ENCODE measurements at places on chromosomes 1 and 21.
A peak's percentile ranks its signal among the peaks of the same experiment; 100 is the strongest.

DNA sequence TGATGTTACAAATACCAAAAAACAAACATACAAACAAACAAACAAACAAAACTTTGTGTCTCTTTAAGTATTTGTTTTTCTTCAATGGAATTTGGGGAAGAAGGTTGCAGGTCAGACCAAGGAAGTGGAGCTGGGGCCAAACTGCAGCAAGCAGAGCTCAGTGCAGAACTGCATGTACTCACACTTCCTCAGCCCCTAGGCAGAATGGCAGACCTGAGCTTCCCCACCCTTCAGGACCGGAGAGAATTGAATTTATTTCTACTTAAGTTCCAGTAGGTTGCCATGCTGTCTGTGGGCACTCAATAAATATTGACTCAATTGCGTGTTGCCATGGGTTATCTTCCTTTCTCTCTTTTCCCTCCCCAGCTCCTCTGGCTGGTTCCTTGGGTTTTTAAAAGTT is 173.6 kb downstream of the PTGER3 start:
- DNase-seq: peak; percentile 17

DNA sequence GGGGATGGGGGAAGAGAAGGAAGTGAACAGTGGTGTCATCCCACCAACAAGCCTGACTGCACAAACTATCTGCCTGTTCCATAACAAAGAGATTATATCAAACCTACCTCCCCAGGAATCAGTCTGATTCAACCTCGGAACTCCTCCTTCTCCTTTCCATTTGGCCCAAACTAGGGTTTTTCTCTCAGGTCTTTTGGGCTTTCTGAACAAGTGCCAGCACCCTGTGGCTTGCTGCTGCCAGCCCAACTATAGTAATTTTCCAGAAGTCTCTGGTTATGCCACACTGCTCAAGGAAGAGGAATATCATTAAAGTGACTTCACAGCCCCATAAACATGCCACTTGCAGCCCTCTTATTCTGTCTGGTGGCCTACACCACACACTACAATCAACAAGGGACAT is 70.5 kb downstream of the RGS7 start:
- no peak for DNase-seq

GRCh38 chr1:197811769-197812168 is 36.5 kb upstream of the DENND1B start:
- no peak for DNase-seq

GRCh38 chr1:16155537-16156410 is at the start of gene EPHA2:
TSS of gene EPHA2 (minus strand) at chr1:16156069. CDS start at chr1:16155932, 137 bp downstream.
- DNase-seq: peak; percentile 97

- no peak for DNase-seq
Observed at GRCh38 chr21:15614766-15615165, 115.0 kb upstream of the USP25 start.

GRCh38 chr21:18776936-18777335 is 373.4 kb upstream of the TMPRSS15 start:
- DNase-seq: no peak

GRCh38 chr1:99662539-99663080 is 16.7 kb downstream of the PALMD start:
- peak; percentile 55 for DNase-seq

DNA sequence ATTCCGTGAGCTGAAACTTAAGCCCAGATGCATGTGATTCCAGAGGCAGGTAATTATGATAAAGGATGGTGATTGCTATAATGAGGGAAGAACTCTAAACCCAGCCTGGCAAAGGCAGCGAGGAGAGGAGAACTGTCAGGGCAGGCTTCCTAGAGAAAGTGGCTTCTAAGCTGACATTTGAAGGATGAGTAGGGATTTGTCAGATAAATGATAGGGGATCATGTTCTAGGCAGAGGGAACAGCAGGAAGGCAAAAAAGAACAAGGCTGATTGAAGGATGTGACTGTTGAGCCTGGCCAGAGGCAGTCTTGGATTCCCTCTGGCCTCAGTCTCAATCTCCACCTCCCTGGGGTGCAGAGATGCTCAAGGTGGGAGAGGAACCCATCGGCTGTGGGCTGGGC is 146.4 kb upstream of the POU3F1 start:
- no peak for DNase-seq

GRCh38 chr21:19275065-19275464 is 871.5 kb upstream of the TMPRSS15 start:
- DNase-seq: no peak

DNA sequence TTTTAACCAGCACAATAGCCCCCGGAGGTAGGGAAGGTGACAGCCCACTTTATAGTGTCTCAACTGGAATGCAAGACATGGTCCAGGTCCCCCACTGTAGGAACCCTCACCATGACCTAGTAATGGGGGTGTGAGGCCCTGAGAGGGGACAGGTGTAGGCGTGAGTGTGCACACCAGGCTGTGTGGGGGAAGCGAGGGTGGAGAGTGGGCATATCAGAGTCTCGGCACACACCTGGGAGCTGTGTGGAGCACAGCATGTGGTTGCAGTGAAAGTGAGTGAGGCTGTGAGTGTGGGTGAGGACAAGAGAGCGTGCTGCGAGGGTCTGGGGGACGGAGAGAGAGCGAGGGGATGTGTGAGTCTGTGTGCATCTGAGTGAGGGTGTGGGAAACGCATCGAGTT is 17.1 kb upstream of the RSPO1 start:
- no peak for DNase-seq

DNA sequence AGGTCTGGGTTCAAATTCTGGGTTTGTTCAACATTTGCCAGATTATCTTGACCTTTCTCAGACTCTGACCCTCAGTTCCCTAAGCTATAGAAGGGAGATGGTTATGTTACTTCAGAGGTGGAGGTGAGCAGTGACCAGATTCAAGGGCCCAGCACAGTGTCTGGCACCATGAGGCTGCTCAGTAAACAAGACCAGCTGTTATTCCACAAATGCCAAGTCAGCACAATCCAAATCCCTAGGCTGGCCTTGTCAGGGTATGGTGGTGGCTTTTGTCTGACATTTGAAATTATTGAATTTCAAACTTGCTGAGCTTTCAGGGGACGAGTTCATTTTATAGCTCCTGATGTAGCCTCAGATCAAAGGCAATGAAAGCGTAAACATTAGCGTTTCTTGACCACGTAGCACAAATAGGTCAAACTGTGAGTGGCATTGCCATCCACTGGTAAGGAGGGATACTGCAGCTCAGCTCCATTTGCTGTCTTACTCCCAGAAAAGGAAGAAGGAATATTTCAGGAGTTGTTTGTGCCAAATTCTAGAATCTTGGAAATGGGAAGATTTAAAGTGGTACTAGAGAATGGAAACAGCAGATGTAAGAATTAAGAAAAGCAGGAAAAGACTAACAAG is 94.3 kb upstream of the EDN2 start:
- DNase-seq: peak; percentile 24

- peak; percentile 49 for DNase-seq
Observed at GRCh38 chr1:204872262-204872881, 1.7 kb downstream of the NFASC start.

DNA sequence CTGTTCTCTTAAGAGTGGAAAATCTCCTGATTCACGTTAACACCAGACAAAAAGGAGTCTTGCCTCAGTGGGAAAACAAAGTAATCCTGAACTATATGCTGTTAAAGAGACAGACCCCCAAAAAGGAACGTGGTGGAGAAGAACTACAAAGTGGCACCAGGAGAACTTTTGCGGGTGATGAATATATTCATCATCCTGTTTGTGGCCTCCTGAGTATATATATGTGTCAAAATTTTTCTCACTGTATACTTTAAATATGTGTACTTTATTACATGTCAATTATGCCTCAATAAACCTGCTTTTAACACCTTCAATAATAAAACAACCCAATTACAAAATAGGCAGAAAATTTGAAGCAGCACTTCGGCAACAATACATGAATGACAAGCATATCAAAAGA is 31.1 kb downstream of the ZNF644 start:
- no peak for DNase-seq

GRCh38 chr1:201307231-201307630 is 23.9 kb downstream of the PKP1 start:
- peak; percentile 52 for DNase-seq

GRCh38 chr1:90753556-90753955 is 36.5 kb upstream of the BARHL2 start:
- no peak for DNase-seq

GRCh38 chr1:10033359-10033845 is 644 bp downstream of the UBE4B start:
- peak; percentile 48 for DNase-seq

DNA sequence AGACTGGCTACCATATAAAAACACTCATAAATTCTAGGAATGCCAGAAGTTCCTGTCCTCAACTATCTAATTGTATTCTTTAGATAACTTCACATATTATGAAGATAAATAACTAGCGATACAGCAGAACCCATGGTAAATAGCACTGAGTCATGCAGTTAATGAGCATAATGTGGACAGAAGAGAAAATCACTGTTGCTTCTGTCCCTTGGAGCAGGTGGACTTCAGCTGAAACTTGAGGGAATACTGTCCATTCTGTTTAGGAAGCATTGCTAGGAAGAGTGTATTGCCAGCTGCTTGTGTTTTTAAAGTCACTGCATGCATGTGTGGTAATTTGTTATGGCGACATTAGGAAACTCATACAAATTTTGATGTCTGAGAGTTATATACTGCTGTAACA is 854.4 kb downstream of the LTN1 start:
- DNase-seq: peak; percentile 70

GRCh38 chr1:164937291-164937690 is 378.3 kb downstream of the PBX1 start:
- no peak for DNase-seq

- no peak for DNase-seq
Observed at GRCh38 chr21:44000360-44000759, 11.7 kb upstream of the TRAPPC10 start.

- no peak for DNase-seq
Observed at GRCh38 chr1:2848006-2848670, 46.6 kb upstream of the TTC34 start.

DNA sequence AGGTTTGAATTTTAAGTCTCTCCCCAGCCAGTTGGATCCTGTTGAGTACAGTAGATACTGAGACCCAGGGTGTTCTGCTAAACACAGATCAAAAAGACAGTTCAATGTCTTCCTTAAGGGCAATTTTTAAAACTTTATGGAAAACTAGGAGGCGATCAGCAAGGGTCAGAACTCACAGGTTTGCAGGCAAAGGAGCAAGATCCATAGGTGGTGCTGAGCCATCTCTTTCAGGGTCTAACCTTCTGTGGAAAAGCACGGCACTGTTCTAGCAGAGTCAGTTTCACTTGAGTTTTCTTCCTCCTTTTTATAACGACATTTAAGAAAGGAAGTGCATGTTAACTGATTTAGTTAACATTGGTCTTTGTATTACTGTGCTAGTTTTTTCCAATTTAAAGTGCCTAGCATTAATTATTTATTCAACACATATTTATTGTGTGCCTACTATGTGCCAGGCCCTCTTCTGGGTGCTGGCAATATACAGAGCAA is at the start of gene CD84:
CD84 (minus strand) TSS at position 281 of the 486 bp plus-strand sequence; CDS start at position 222, 59 bp downstream.
- DNase-seq: no peak

GRCh38 chr1:183653876-183654451 is 848 bp upstream of the APOBEC4 start:
- DNase-seq: no peak

- DNase-seq: no peak
Observed at GRCh38 chr1:160423966-160424365, 23.6 kb downstream of the VANGL2 start.

GRCh38 chr1:100265562-100265930 is 470 bp upstream of the RTCA start:
- no peak for DNase-seq

DNA sequence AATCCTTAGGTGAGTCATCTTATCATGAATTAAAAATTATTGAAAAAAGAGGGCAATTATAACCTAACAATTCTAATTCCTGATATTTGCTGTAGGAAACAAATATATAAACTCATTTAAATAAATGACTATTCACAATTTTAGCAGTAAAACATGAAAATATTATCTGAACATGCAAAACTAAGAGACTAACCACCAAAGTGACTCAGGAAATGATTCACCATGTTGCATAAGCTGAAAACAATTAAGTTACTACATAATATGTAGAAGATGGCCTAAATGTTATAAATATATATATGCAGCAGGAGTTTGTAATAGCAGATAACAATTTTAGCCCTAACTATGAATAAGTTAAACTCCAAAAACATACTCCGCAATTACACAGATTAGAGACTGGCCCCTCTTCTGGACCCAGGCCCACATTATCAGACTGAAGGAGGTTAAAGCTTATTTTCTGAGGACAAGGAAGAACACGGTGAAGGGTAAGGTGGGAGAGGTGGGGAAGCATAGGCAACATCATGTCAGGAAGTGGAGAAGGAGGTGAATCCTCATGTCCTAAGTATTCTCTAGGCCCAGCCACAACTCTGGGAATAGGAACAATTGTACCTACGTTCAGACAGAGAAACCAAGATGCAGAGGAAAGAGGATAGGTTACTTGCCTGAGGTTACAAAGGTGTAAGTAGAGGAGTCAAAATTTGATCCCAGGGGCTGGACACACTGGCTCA is 15.6 kb upstream of the AIM2 start:
- DNase-seq: peak; percentile 79

DNA sequence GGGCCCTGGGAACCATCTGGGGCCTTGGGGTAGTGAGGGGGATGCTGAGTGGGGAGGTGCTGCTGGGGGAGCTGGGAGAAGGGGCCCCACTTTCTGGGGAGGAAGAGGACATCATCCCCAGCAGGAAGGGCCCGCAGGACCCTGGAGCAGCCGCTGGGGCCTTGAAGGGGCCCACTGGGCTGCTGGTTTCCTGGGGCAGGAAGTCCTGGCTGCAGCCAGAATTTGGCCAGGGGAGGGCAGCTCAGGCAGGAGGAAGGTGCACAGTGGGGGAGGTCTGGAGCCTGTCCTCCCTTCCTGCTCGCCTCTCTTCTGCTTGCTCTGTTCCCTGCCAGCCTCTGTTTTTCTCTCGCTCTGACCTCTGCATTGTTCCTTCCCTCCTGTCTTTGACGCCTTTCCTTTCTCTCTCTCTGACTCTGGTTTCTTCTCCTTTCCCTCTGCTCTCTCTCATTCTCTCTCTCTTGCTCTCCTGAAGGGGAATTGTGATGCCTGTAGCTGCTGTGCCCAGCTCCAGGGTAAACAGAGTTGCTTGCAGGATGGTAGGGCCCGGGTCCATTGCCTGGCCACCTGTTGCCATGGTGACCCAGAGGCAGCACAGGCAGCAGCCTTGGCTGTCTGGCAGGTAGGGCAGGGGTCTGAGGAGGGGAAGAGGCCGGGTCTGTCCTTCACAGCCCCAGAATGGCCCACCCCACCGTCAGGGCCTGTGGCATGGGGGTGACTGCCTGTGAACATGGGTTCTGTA is 23.9 kb downstream of the ACOT11 start:
- no peak for DNase-seq

GRCh38 chr1:79902418-79902817 is 895.9 kb upstream of the ADGRL4 start:
- DNase-seq: no peak

DNA sequence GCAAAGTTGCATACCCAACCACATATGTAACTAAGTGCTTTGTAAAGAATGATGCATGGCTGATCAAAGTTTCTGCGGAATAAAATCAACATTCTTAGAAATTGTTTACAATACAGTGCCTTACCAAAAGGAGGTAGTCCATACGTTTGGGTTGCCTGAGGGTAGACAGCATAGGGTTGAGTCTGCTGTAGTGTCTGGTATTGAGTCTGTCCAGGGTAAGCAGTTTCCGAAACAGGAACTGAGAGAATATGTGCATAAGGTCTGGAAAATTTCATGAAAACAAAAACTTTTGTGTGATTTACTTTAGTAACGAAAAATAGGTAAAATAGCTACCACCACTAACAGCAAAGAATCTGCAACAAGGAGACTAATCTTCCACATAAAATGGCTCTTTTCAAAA is 53.0 kb downstream of the EYA3 start:
- no peak for DNase-seq

Data from EL (cell line).